NCI-H69 (cell line): ENCODE measurements at places on chromosomes 16 and 17.
A peak's percentile ranks its signal among the peaks of the same experiment; 100 is the strongest.

GRCh38 chr17:38401459-38401858 lies 26.8 kb upstream of the ARHGAP23 start:
- DNase-seq, result no peak

GRCh38 chr16:58843675-58844074 lies 109.6 kb upstream of the GOT2 start:
- peak; percentile 2 for DNase-seq

DNA sequence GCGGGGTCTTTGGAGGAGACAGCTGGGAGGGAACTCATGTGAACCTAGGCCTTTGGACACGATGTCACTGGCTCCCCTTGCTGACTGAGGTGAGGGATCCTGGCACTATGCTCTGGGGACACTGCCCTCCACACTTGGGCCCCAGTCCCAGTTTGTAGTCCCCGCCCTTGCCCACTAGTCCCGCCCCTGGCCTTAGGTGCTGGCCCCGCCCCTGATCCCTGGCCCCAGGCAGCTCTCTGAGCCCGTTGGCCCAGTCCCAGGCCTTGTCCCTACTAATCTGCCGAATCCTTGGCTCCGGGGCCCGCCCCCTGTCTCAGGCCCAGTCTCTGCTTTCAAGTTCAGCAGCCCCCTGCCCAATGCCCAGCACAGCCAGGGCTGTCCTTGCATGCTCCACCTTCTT lies 61.0 kb downstream of the SMPD3 start:
- no peak for DNase-seq

GRCh38 chr16:75714661-75715060 lies 11.6 kb downstream of the CPHXL start:
- DNase-seq, result no peak

DNA sequence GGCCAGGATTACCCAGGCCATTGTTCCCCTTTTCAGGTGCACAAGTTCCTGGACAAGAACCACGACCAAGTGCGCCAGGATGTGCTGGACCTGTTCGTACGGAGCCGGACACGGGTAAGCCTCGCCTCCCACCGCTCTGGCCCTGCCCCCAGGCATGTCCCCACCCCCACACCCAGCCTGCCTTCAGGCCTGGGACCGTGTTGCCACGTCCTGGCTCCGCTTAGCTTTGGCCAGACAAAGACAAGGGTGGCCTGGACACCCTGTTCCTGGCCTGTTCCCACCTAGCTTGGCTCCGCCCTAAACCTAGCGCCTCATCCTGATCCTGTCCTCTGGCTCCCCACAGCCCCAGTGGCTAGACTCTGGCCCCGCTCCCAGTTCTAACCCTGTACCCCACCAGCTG lies 30.9 kb downstream of the MYO15A start:
- DNase-seq, result no peak

- DNase-seq, result no peak
Measured at GRCh38 chr16:27223701-27224100, 20.4 kb downstream of the KDM8 start.

DNA sequence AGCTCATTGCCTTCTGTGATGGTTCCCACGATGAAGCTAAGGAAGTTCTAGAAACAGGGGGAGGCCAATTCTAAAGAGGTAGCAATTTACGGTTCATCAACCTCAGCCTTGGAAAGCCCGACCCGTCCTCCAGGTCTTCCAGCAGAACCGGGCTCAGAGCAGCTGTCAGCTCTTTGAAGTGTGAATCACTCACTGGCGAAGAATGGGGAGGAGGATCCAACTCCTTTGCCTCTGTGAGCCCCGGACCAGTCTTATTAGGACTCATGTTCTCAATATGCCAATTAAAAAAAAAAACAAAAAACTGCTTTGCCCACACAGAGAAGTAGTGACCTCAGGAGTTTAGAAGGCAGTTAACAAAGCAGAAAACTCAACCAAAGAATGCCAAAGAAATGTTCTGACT lies 31.4 kb downstream of the STX8 start:
- no peak for DNase-seq

DNA sequence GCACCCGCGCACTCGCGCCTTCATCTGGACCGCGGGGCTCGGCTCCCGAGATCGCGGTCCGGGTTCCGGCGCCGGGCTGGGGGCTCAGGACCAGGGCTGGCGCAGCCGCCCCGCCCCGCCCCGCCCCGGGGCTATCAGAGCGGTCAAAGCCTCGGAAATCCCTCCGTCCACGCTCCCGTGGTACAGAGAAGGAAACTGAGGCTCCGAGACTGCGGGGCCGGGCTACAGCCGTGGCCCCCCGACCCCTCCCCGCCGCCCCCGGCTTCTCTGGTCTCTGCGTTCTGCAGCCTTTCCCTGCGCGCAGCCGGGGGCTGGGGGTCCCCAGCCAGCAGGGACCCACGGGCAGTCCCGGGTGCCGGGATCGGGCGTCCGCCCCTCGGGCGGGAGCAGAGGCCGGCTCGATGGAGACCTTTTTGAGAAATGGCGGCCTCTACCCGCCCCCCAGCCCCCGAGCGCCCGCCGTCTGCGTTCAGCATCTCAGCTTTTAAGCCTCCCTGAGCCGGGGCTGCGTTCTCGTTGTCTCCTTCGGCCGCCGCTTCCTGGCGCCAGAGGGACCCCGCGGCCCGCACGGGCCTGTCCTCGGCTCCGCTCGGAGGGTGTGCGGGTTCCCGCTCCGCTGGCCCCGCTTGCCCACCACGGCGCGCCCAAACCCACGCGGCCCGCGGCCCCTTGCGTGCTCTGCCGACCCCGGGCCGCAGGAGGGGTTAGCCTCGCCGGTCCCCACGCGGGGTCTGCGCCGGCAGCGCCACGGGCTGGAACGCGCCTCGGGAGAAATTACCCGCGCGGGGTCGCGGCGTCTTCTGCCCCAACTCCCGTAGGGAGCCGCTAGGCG lies 1.5 kb upstream of the NPTX1 start:
- DNase-seq, result peak; percentile 67

DNA sequence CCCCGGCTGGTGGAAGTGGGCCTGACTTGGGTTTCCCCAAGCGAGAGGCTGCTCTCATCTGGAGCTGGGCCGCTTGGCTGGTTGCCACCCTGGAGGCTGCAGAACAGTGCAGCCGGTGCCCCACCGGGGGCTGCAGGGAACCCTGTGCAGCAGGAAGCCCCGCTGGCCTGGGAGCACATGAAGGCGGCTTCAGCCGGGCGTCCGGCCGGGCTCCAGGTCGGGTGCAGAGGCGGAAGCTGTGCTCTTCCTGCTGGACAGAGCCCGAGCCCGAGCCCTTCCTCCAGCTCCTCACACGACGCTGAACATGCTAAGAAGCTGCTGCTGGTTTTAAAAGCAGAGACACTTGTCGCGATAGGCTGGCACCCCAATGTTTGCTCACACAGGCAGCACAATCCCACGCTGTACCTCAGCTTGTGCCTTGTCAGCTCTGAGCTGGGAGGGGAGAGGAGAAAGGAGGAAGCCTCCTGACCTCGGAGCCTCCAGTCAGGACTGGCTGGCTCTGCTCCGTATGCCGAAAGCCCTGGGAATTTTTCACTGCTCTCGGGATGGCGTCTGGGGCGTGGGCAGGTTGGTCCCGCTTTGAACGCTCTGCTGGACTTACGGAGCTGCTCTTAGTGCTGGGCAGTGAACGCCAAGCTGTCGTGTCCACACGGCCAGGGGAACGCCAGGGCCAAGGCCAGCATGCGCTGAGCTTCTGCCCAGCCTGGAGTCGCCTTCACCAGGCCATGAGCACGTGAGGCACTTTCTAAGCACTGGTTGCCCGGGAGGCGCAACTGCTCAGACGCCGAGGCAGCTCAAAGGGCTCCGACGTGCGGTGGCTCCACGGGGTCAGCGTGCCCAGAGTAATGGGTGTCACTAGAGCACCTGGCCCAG lies 8.8 kb downstream of the CDK5R1 start:
- peak; percentile 37 for DNase-seq

DNA sequence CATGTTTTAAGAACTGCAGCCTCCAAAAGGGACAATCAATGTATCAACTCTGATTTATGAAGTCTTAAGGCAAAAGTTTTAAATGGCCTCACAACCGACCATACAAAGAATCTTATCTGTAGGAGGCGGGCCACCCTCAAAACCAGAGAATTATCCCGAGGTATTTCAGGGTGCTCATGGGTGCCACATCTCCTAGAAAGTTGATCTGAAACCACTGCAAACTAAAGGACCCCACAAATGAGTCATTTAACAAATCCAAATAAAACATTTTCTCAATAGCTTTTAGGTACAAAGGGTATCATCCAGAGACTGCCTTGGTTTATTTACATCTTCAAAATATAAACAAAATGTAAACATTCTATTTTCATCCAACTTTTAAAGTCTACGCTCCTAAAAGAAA lies 6.8 kb downstream of the ERN1 start:
- DNase-seq, result no peak

DNA sequence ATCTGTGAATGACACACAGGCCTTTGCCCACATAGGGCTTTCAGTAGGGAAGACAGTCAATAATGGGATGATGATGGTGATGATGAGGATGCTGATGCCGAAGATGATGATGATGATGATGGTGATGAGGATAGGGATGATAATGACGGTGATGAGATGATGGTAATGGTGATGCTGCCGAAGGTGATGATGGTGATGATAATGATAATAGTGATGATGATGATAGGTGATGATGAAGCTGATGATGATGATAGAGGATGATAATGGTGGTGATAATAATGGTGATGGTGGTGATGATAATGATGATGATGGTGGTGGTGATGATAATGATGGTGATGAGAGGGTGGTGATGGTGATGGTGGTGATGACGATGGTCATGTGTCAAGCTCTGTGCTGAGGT lies 12.9 kb downstream of the FOXL1 start:
- no peak for DNase-seq

GRCh38 chr16:58197314-58198012 lies 443 bp downstream of the CSNK2A2 start:
- peak; percentile 14 for DNase-seq

DNA sequence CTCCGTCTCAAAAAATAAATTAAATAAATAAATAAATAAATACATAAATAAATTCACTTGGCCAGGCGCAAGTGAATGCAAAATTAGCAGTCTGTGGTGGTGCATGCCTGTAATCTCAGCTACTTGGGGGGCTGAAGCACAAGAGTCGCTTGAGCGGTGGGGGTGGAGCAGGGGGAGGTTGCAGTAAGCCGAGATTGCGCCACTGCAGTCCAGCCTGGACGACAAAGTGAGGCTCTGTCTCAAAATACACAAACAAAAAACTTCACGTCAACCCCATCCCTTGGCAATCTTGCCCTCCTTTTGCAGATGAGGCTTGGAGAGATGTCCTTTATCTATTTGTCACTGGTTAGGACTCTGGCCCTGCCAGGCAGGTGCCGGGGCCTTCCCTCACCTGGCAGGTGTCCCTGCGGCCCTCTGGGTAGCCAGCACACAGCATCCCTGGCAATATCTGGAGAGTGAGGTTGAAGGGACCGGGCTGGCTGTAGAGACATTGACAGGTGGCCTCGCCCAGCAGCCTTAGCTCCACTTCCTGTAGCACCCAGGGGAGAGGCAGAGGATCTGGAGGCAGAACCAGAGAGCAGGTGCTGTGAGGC lies 4.4 kb downstream of the PRSS36 start:
- DNase-seq, result peak; percentile 45

- DNase-seq, result no peak
Measured at GRCh38 chr16:25064937-25065336, 46.6 kb upstream of the LCMT1 start.

- DNase-seq, result peak; percentile 3
Measured at GRCh38 chr16:77881355-77882030, 93.1 kb downstream of the VAT1L start.

DNA sequence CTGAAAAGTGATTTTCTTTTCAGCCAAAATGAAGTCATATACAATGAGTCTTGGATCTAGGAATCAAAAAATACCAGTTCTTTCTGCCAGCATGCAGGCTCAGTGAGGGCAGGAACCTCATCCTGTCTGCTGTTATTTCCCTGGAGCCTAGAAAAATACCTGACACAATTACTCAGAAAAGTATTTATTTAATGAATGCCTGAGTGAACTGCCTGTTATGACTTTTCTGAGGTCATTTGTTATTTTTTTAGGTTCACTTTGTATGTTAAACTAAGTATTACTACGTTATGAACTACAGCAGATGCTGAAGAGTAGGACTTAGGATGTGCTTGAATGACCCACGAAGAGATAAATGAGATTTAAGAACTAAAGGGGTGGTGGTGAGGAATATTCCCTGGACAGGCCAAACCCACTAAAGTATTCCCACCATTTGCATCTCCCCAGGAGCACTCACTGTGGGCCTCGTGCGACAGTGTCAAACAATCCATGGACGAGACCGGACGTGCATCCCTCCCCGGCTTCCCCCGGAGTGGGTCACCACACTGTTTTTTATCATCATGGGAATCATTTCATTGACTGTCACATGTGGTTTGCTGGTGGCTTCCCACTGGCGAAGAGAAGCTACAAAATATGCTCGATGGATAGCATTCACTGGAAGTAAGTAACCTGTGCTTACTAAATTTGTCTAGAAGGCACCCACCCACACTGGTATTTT lies 17.1 kb upstream of the VWA3A start:
- no peak for DNase-seq

DNA sequence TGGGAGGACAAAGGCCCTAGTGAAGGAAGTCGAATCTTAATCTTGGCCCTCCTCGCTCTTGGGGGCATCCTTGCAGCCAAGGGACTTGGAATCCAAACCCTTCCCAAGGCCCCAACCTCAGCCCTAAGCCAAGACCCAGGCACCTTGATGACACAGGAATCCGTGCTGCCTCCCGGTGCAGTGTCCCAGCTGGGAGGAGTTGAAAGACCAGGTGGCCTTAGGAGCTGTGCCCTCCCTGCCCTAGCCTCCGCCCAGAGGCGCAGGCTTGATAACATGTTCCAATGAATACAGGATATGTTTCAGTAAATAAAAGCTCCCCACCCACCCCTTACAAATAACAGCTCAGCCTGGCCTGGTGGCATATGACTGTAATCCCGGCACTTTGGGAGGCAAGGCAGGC lies at the start of gene CHST5:
TSS of gene CHST5 (minus strand) at position 208 of the 400 bp plus-strand sequence. CDS start 5,724 bp downstream, outside the sequence.
- DNase-seq, result no peak

- no peak for DNase-seq
Measured at GRCh38 chr16:16191493-16192167, 31.7 kb downstream of the ABCC6 start.

- DNase-seq, result no peak
Measured at GRCh38 chr17:17214646-17215436, 8.7 kb upstream of the PLD6 start.

GRCh38 chr17:4162321-4162720 lies 19.3 kb downstream of the CYB5D2 start:
- DNase-seq, result no peak

- peak; percentile 96 for DNase-seq
Measured at GRCh38 chr17:44137891-44138709, 3.6 kb upstream of the HROB start.

GRCh38 chr16:1194665-1195392 lies 30.2 kb downstream of the TPSG1 start:
- DNase-seq, result peak; percentile 38

DNA sequence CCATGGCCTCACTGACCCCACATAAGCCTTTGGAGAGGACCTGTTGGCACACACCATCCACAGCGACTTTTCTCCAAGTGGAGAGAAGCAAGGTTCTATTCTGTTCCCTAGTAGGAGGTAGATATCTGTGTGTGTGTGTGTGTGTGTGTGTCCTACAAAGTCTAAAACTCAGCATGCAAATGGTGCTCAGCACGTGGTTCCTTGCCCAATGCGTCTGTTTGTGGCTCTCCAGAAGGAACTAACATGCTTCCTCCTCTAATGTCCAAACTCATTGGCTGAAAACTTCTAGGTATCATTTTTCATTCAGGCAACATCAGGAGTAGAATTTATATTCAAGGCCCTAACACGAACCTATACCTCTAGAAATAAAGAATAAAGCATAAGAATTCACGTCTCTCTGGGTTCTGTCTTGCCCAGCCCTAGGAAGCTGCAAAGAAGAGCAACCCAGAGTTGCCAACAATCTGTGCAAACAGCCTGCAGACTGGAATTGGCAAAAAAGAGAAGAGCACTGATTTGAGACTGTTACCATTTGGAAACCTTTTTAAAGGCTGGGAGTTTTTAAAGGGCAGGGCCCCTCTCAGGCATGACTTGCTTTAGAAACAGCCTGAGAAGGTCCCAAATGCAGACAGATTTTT lies 25.5 kb downstream of the MAP3K14 start:
- DNase-seq, result no peak
